Activated CD4-positive, alpha-beta T cell treated with anti-CD3 and anti-CD28 coated beads, Interleukin-2, amount 10 ng/mL, durations not matched to agents 24 days and 14 days (primary cell): ENCODE measurements at places on chromosomes 4 and X.

GRCh38 chr4:127309369-127310102 is 323.2 kb upstream of the INTU start:
- no peaks in the 10 kb centered on the region for H3K27me3 ChIP-seq
- DNase-seq, result no peak
- H3K4me1 ChIP-seq, result no peaks in the 10 kb centered on the region
- H3K27ac ChIP-seq, result no peak overlapping the region
- no peak overlapping the region for H3K4me3 ChIP-seq
- H3K36me3 ChIP-seq, result no peaks in the 10 kb centered on the region

GRCh38 chr4:99506781-99507180 is 4.0 kb upstream of the C4orf17 start:
- peaks cover 34% of the 10 kb centered on the region for H3K4me1 ChIP-seq
- no peaks in the 10 kb centered on the region for H3K27me3 ChIP-seq
- no peaks in the 10 kb centered on the region for H3K36me3 ChIP-seq

DNA sequence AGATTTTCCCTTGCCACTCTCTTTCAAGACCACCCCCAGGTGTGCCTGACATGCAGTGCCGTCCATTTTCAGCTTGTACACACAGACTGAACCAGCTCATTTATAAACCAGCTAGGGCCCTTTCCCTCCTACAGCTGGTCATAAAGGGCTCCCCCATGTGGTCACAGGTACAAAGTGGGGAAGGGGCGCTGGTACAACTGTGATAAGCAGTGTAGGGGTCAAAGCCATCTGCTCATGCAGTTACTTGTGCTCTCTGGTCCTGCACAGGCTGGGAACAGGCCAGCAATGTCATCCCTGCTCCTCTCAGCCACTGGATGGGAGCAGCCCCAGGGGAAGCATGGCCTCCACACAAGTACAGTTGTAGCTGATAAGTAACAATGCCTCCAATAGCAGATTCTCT is 20.6 kb downstream of the GABRQ start:
- H3K36me3 ChIP-seq, result no peaks in the 10 kb centered on the region
- H3K27me3 ChIP-seq, result no peaks in the 10 kb centered on the region
- no peak overlapping the region for H3K27ac ChIP-seq

DNA sequence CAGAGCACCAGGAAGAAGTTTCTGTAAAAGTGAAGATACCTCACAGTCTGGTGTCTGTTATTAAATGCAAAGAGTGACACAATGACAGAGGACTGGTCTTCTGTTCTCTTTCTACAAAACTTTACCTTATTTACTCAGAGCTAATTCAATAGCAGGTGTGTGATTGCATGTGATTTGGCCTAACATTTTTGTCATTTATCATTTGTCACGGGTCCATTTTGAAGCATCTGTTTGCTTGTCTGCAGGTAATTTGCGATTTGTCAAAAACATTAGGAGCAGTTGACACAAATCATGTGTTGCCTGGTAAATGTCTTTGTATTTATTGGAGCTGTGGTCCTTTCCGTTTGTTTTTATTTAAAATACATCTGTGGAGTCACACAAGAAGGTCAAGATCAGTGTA is 1232.4 kb downstream of the STIM2 start:
- H3K27me3 ChIP-seq, result no peaks in the 10 kb centered on the region
- DNase-seq, result no peak
- H3K36me3 ChIP-seq, result no peaks in the 10 kb centered on the region
- no peaks in the 10 kb centered on the region for H3K4me1 ChIP-seq
- no peak overlapping the region for H3K4me3 ChIP-seq
- no peak overlapping the region for H3K27ac ChIP-seq

GRCh38 chrX:8075636-8076035 is 95.4 kb downstream of the VCX2 start:
- DNase-seq, result no peak
- H3K27ac ChIP-seq, result no peak overlapping the region
- H3K36me3 ChIP-seq, result no peaks in the 10 kb centered on the region
- H3K4me1 ChIP-seq, result no peaks in the 10 kb centered on the region
- H3K27me3 ChIP-seq, result no peaks in the 10 kb centered on the region
- H3K4me3 ChIP-seq, result no peak overlapping the region

DNA sequence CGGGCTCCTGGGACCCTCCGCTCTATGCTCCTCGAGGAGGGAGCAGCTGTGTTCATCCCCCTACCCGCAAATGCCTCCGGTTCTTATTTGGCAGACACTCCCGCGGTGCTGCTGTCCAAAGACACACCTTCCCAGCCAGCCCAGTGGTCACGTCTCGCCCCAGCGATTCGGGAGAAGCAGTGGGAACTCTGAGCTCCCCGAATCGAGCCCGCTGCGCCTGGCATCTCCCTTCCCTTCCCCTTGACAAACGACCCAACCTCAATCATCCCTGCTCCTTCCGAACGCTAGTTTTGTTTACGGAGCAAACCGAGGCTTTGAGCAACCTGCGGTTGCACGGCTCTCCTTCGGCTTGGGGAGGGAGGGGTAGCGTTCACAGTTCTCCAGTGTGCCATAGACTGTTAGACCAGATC is 317 bp upstream of the FRMPD4 start:
- no peaks in the 10 kb centered on the region for H3K4me1 ChIP-seq
- no peak overlapping the region for H3K27ac ChIP-seq
- H3K4me3 ChIP-seq, result no peak overlapping the region
- no peak for DNase-seq
- no peaks in the 10 kb centered on the region for H3K36me3 ChIP-seq

DNA sequence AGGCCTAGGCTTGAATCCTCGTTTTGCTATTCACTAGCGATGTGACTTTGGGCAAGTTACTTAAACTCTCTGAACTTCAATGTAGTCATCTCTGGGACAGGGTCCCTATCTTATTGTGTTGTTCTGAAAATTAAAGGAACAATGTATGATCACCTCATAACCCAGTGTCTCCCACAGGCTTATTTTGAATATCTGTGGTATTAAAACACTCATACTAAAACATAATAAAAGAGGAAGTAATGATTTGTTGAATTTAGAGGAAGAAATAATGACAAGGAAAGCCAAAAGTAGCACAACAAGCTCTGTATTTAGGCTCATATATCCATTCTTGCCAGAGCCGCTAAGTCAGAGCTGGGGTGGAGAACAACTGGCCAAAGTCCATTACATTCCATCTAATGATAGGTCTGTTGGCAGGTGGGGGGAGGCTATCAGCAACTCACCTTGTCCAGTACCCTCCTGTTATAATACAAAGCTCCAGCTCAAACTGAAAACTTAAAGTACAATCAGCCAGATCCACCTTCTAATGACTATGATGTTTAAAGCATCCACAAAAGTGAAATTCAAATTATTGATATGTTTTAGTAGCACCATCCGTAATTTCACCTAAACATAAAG is 64.5 kb upstream of the LSM6 start:
- H3K27me3 ChIP-seq, result peaks cover 5% of the 10 kb centered on the region
- no peaks in the 10 kb centered on the region for H3K36me3 ChIP-seq
- DNase-seq, result no peak
- no peaks in the 10 kb centered on the region for H3K4me1 ChIP-seq

DNA sequence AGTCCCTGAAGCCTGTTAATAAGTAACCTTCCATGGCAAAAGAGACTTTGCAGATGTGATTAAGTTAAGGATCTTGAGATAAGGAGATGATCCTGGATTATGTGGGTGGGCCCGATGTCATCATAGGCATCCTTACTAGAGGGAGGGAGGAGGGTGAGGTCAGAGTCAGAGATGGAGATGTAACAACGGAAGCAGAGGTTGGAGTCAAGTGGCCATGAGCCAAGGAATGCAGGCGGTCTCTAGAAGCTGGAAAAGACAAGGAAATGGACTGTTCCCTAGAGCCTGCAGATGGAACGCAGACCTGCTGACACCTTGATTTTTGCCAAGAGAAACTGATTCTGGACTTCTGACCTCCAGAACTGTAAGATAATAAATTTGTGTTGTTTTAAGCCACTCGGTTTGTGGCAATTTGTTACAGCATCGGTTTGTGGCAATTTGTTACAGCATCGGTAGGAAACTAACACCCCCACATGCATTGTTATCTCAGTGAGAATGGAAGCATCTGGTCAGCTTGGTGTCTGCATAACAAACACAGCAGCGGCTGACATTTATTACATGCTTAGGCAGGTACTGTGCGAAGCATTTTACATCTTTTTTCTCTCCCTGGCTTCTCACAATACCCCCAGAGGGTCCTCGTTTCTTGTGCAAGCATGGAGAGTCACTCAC is 55.6 kb downstream of the CLDN34 start:
- peaks cover 11% of the 10 kb centered on the region for H3K36me3 ChIP-seq
- no peak overlapping the region for H3K27ac ChIP-seq
- H3K4me1 ChIP-seq, result peaks cover 15% of the 10 kb centered on the region
- no peak for DNase-seq

- H3K27ac ChIP-seq, result no peak overlapping the region
- DNase-seq, result peak; percentile 64
- H3K4me1 ChIP-seq, result peaks cover 10% of the 10 kb centered on the region
- no peaks in the 10 kb centered on the region for H3K36me3 ChIP-seq
- no peak overlapping the region for H3K4me3 ChIP-seq
- no peaks in the 10 kb centered on the region for H3K27me3 ChIP-seq
Measured at GRCh38 chr4:73729534-73730165, 10.7 kb upstream of the CXCL8 start.

DNA sequence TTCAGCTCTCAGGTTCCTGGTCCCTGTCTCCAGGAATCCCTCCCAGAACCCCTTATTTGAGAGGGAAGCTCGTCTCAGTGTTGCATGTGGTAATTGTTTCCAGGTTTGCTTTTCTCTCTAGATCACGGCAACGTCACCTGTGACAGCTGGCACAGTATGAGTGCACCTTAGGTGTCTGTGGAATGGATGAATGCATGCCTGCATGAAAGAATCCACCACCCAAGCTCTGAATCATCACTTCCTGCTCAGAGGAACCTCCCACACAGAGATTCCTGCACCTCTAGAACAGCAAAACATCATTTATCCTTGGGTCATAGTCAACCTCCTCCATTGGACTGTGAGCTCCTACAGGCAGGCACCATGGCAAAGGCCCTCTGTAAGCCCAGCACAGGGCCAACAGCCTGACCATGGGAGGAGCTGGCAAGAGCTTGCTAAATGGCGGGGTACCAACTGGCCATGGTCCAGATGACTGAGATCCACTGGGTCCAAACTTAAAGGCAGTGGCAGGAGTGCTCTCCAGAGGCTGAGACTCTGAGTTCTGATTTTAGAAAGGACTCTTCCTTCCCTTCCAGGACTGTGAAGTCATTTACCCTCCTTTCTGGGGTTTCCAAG is 116.2 kb downstream of the SLC2A9 start:
- H3K27me3 ChIP-seq, result no peaks in the 10 kb centered on the region
- H3K4me1 ChIP-seq, result peaks cover 5% of the 10 kb centered on the region
- H3K36me3 ChIP-seq, result no peaks in the 10 kb centered on the region
- H3K4me3 ChIP-seq, result no peak overlapping the region
- DNase-seq, result no peak
- no peak overlapping the region for H3K27ac ChIP-seq

GRCh38 chrX:37871626-37872302 is 24.4 kb upstream of the DYNLT3 start:
- peaks cover 5% of the 10 kb centered on the region for H3K4me1 ChIP-seq
- H3K27ac ChIP-seq, result no peak overlapping the region
- H3K4me3 ChIP-seq, result no peak overlapping the region
- no peaks in the 10 kb centered on the region for H3K36me3 ChIP-seq
- DNase-seq, result no peak

DNA sequence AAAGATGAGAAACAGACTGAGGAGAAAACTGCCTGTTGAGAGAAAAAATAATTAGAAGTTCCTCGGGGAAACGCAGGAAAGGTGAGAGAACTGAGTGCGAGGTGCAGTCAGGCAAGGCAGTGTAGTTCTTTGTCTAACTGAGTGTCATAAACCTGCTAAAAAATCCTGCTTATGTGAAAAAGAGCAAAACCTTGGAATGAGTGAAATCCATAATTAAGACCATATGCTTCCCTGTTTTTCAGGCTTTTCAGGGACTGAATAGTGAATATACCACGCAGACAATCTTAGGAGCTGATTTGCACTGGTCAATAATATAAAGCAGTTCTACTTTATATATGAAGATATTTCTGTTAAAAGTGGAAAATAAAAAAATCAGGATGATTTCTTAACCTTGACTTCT is 104.9 kb downstream of the RASGEF1B start:
- H3K4me3 ChIP-seq, result no peak overlapping the region
- no peaks in the 10 kb centered on the region for H3K36me3 ChIP-seq
- H3K4me1 ChIP-seq, result no peaks in the 10 kb centered on the region
- H3K27ac ChIP-seq, result no peak overlapping the region
- H3K27me3 ChIP-seq, result peaks cover 8% of the 10 kb centered on the region

- H3K4me1 ChIP-seq, result no peaks in the 10 kb centered on the region
- H3K27ac ChIP-seq, result no peak overlapping the region
- no peaks in the 10 kb centered on the region for H3K36me3 ChIP-seq
- no peak overlapping the region for H3K4me3 ChIP-seq
- no peak for DNase-seq
- H3K27me3 ChIP-seq, result no peaks in the 10 kb centered on the region
Measured at GRCh38 chr4:97500423-97500822, 642.9 kb downstream of the STPG2 start.

- H3K27me3 ChIP-seq, result peaks cover 20% of the 10 kb centered on the region
- H3K4me1 ChIP-seq, result peaks cover 17% of the 10 kb centered on the region
- no peak overlapping the region for H3K4me3 ChIP-seq
Measured at GRCh38 chr4:88804234-88804633, 106.6 kb upstream of the NAP1L5 start.

GRCh38 chrX:70979136-70979762 is 48.4 kb upstream of the SLC7A3 start:
- no peaks in the 10 kb centered on the region for H3K4me1 ChIP-seq
- H3K36me3 ChIP-seq, result no peaks in the 10 kb centered on the region
- H3K27ac ChIP-seq, result no peak overlapping the region
- H3K27me3 ChIP-seq, result peaks cover 3% of the 10 kb centered on the region

DNA sequence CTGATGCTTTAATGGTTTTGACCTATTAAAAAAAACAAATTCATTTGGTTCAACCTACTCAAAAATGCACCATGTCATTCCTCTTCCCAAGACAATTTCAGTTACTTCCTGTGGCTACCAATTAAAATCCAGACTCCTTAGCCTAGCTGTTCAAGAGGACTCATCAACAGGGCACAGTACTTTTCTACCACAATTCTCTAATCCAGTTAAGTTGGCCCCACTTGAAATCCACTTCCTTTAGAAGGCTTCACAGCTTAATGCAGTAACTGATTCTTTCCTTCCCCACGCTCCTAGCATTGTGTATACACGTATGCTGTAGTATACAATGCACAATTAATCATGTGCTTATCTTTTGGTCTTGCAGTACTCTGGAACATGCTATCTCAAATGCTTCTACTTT is 129.8 kb downstream of the UGT8 start:
- DNase-seq, result no peak
- no peaks in the 10 kb centered on the region for H3K36me3 ChIP-seq

- peaks cover 7% of the 10 kb centered on the region for H3K4me1 ChIP-seq
- no peak for DNase-seq
- H3K4me3 ChIP-seq, result no peak overlapping the region
Measured at GRCh38 chr4:94228493-94229216, 21.0 kb downstream of the SMARCAD1 start.

DNA sequence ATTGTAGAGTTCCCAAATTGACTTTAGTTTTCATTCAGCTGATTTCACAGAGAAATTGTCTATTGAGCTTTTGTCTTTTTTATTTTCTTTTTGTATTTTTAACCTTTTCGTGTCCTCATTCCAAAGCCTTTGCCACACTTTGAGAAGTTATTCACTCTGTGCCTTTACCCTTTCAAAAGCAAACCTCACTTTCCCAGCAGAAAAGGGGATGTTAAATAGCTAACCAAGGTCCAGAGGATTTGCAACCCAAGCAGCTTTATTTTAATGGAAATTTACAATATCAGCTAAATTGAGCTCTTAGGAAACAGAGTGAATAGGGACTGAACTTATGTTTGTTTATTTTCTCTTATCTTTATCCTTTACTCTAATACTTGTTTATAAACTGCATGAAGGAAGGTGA is 428.8 kb downstream of the PCDH7 start:
- H3K4me1 ChIP-seq, result no peaks in the 10 kb centered on the region
- no peaks in the 10 kb centered on the region for H3K36me3 ChIP-seq
- no peak overlapping the region for H3K4me3 ChIP-seq
- no peak overlapping the region for H3K27ac ChIP-seq
- DNase-seq, result no peak
